ENCODE measurements at places on chromosomes 2 and 18. TPM values are rescaled to one million over a fixed set of nuclear protein-coding genes. Genes with fewer than 3 reads are reported as not detected.

The CNGA3 gene
- 0.25 TPM for total RNA-seq

The SERPINB13 gene
- total RNA-seq: not detected

The BARD1 gene
- 4.0 TPM for total RNA-seq

The CRACDL gene
- 9.7 TPM for total RNA-seq

The CELF4 gene
- not detected for total RNA-seq

The HOXD3 gene
- total RNA-seq: 0.65 TPM

The GLI2 gene
- 1.3 TPM for total RNA-seq

The HOXD1 gene
- total RNA-seq: 0.36 TPM

The DSC2 gene
- total RNA-seq: 10.9 TPM

The BCS1L gene
- total RNA-seq: 21.1 TPM

The SKOR2 gene
- not detected for total RNA-seq

The SCN3A gene
- 2.5 TPM for total RNA-seq

The LHCGR gene
- 0.96 TPM for total RNA-seq

DNA sequence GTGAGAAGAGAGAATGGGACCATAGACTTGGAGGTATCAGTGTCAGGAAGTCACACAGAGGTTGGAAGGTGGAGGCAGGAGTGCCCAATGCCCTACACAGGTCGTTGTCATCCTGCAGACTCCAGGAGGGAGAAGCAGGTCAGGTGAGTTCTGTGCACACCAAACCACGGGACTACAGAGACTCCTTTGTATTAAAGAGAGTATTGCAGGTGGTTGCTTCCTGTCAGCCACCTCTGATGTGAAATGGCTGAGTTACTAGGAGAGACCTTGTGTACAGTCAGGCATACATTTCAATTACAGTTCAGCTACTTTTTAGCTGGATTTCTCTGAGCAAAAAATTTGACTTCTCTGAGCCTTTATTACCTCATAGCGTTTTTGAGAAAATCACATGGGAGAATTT lies 51.6 kb downstream of the SPP2 start:
- no peak for DNase-seq

DNA sequence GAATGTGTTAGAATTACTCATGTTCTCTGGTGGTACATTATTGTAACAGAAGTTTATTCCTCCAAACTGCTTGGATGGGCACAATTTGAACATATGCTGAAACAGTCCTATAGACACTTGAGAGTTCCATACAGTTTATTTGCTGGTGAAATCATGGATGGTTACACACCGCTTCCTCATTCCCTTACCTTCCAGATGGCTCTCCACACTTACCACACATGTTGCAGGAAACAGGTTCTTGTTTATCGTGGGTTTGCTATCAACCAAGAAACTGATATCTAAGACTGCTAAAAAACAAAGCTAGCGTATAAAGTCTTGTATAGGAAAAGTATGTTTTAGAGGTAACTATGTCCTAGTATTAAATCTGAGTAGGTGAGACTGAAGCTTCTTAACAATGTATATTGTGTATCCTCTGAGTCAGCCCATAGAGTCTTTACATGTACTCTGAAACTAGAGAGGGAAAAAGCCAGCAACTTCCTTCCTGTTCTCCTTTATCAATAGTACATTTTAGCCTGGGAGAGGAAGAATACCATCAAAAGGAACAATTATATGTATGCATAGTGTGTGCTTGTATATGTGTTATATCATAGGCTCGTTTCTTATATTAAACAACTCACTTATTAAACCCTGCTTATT lies 313.1 kb downstream of the PLCL1 start:
- no peak for DNase-seq

DNA sequence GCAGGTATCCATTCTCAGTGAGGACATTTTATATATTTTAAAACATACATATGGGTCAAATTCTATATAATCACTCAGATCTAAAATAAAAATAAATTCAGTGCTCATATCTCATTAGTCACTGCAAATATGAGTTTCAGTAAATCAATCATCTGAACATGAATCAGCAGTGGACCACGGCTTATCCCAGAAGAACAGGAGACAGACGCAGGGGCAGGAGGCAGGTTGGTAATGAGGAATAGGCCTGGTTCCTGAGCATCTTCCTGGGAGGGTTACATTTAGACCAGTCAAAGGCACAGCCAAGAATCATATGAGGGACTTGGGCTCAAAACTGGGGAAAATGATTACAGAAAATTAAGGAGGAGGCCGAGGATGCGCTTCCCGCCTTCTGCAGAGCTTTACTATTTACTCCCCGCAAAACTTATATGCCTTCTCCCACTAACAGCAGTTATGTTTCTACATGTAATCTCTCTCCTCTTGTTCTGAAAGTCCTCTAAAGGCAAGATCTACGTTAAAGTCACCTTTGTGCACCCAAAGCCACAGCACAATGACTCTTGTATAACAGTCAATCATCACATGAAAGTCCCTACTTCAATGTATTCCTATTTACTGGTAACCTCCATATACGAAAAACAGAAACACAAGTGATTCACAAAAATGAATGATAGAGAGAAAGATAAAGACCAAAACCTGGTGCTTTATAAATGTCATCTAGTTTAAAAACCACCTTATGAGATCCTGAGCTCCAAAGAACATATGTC lies 35.1 kb downstream of the SH3YL1 start:
- DNase-seq: no peak

DNA sequence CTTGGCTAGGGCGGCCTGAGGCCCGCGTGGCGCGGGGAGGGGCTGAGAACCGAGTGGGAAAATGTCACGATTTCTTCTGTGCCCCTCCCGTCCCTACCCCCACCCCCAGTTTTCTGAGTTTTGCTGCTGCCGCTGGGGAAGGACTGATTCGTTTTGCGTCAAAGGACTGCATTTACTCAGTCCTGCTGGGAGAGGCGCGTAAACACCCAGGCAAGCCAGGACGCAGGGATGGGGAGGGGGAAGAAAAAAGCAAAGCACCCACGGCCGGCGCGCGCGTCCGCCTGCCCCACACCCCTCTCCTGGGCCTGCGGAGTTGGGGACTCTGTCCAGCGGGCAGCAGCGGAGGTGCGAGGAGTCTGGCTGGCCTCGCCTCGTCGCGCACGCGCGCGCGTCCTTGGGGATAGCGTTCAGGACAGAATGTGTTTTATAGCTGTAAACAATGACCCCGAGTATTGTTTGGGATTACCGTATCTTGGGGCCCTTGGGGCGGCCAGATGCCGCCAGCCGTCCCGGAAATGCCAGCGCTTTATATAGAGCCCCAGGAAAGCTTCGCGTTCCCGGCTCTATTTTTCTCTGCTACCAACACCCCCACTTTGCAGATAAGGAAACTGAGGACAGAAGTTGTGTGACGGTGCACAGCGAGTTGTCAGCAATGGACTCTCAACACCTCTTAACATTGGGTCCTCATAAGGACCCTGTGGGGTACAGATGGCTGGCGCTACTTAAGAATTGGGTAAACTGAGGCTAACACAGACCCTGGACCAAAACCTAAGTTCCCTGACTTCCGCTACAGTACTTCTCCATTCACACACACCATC lies 1.7 kb upstream of the FOSL2 start:
- no peak for DNase-seq

GRCh38 chr18:23259701-23260681 lies 124.7 kb downstream of the CABLES1 start:
- no peak for DNase-seq

- DNase-seq: no peak
Measured at GRCh38 chr2:11389551-11390398, 45.3 kb upstream of the ROCK2 start.

DNA sequence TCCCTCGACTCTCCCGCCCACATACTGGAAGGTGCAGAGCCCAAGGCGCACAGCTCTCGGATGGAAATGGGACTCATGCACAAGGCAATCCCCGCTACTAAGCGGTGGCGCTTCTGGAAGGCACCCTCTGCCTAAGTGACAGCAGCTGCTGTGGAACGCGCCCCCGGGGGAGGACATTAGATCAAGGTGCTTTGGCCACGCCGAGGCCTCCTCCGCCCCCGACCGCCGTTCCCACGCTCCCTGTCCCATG lies 202 bp downstream of the MCEE start:
- no peak for DNase-seq

GRCh38 chr2:195818106-195818505 lies 161.1 kb downstream of the SLC39A10 start:
- no peak for DNase-seq

DNA sequence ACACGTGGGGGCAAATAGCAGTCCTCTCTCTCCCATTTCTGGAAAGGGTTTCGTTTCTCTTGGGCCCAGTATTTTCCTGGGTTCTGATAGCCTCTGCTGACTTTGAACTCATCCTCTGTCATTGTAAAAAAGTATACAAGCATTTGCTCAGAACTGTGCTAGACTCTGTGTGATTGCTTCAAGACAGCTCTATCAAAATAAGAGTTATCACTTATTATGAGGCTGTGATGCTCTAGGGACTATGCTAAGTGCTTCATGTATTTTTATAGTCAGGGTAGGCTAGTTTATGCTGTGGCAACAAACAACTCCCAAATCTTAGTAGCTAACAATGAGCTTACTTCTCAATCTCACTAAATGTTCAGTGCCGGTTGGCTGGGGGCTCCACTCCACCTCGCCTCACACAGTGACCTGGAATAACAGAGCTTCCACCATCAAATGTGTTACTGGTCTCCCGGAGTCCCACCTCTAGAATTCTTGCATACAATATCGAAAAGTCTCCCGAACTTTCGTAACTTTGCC lies 110.8 kb upstream of the CDC42EP3 start:
- DNase-seq: no peak

GRCh38 chr2:163348857-163349380 lies 386.9 kb downstream of the FIGN start:
- no peak for DNase-seq

DNA sequence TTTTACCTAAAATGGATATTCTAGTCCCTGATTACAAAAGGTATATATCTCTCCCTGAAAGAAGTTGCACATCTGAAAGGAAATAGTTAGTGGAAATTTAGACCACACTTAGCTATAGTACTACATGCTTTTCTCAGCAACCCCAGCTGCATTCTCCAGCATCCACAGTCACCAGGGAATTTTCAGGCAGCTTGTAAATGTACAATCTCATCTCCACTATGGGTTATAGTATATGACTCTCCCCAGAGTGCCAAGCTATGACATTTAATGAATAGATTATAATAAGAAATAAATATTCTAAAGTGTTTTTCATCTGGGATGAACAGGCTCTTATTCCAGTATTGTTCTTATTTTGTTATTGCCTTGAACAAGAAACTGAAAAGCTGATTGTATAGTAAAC lies 197.6 kb upstream of the HNRNPA3 start:
- DNase-seq: no peak

DNA sequence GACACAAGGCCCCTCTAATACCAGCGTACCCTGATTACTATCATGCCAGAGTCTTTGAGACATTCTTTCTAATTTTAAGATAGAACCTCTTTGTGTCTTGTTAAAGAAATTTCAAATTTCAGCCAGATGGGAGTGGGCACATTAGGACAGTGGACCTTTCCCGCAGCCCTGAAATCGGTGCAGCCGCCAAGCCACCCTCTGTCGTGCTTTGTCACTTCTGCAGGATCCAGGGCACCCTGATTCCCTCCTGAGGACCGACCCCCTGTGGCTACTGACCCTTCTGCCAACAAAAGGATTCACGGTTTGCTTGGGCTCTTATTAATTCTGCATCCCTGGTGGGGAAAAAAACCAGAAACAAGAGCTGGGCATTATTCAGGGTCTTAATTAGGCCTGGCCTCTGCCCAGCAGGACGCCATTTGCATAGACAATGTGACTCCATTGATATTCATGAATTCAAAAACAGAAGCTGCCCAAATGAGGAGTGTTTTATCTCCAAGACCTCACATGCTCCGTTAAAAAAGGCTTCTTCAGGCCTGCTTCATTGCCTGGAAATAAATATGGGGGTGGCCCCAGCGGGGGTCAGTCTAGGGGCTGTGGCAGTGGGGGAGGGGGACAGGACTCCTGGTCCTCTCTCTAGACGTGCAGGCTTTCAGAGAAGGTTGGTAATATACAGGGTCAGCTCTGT lies 116.9 kb downstream of the ALPK2 start:
- DNase-seq: no peak

DNA sequence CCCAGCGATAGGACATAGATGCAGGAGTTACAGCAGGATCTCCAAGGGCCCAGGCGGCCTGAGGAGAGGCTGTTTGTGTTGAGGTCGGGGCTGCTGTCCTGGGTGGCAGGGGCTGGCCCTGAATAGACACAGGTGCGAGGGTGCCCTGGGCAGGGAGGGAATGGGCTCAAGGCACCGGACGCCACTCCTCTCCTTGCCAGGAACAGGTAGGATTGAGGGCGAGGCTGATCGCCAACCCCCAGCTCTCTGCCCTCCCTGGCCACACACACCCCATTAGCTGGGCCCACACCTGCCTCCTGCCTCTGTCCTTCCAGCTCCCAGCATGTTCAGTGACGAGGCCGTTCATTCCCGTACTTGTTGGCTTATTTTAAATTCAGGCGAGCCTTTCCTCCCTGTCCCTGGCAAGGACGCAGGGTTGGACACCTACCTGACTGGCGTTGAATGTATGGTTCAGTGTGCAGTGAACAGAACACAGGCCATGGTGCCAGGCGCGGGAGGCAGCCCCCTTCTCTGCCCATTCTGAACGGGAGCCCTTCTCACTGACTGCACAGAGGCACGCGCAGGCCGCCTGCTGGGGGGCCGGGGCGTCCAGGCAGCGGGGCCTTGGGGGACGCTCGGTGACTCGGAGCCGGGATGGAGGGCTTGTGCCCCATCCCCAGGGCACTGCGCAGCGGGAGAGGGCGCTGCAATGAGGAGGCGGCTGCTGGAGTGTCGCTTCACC lies 41.3 kb upstream of the SNED1 start:
- DNase-seq: no peak

DNA sequence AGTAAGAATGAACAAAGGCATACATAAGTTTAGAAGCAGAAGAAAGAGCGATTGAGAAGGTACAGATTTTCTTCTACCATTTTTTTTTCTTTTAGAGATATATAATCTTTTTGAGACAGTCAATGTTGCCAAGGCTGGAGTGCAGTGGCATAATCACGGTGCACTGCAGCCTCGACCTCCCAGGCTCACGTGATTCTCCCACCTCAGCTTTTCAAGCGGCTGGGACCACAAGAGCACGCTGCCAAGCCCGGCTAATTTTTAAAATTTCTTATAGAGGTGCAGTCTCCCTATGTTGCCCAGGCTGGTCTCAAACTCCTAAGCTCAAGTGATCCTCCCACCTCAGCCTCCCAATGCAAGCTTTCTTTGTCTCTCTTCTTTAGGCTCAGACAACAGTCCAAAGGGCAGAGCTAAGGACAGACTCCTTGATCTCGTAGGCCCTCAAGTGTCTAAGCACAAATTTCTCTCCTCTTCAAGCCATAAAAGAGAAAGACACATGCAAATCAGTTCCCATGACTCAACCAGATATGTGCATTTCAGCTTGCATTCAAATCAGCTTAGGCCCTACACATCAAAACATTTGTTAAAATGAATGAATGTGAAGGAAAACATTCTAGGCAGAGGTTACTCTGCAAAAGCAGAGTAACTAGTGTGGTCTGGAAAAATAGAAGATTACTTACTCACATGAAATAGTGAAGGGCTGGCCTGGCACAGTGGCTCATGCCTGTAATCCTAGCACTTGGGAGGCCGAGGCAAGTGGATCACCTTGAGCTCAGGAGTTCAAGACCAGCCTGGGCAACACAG lies 18.0 kb downstream of the ITSN2 start:
- no peak for DNase-seq

DNA sequence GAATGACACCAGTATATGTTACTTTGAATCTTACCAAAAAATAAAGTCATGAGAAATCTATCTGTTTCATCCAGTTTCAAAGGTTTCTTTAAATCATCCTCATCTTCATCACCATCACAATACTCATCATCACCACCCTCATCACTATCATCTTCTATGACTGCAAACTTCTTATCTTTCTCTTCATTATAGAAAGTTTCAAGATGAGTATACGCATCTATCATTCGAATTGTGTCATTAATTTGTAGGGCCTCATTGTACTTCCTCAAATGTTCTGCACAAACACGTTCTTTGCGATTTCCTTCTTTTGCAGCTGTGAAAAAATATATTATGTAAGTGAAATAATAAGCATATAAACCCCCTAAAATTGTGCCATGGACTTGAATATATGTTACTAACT lies 34.1 kb upstream of the FAP start:
- no peak for DNase-seq

All from omental fat pad (tissue), 4 donors.